Astrocyte of the spinal cord (primary cell): ENCODE measurements at places on chromosomes 2 and 18.
A peak's percentile ranks its signal among the peaks of the same experiment; 100 is the strongest.

- no peak for DNase-seq
These were observed 257.7 kb downstream of the EN1 start for GRCh38 chr2:118589721-118590120.

DNA sequence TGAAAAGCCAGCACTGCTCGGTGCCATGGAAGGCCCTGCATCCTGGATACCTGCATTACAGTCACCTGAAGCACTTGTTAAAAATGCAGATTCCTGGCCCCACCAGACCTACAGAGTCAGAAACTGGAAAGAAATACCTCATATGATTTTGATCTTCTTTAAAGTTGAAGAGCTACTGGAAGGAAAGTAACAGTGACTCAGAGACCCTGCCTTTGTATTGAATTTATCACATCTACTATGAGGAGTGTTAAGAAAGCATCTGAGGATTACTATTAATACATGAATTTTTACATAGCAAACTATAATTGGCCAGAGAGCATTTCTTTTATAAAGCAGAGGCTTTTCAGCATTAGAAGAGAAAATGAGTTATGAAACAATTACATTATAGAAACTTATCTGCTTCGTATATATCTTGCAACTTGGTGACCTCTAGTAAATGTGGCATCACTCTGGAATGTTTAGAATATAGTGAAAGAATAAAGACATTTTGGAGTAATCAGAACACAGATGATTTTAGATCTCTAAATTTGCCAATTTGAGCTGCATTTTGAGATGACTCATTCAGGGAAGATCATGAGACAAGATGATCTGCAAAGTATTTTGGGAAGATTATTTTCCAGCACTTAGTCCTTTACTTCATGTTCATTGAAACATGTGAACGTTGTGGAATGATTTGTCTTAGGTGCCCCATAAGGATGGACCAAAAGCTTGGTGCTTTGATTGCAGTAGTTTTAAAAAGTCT, 12.2 kb downstream of the PTPRM start:
- DNase-seq: no peak

- DNase-seq: no peak
These were observed 2.5 kb downstream of the MPPE1 start for GRCh38 chr18:11905613-11906012.

DNA sequence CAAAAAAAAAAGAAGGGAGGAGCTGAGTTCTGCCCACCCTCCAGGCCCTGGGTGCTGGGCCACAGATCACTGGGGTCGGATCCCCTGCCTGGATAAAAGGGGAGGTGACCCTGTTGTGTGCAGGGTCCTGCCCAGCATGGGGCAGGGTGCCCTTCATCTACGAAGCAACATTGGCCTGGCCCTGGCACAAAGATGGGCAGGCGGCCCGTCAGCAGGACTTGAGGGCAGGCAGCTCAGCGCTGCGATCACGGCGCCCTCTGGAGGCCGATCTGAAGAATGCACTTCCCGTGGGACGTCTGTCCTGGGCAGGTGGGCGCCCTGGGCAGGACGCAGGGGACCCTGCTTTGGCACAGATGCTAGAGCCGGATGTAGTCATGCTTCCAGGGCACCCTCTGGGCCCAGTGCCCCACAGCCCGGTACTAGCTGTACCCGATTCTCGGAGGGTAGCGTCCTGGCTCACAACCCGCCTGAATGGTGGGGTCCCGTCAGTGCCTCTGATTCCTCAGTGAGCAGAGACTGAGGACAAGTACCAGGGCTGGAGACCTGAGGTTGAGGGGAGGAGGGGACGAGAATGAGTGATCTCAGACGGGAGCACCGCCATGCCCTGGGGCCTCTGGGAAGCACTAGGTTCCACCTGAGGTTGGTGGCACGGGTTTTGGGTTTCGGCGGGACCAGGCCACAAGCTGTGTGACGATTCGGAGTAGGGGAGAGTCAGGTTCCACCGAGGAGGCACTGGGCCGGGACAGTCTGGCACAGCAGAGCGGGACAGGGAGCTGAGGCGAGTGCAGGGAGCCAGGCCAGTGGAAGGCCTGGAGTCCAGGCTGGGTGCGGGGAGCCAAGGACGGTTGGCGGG, 18.0 kb downstream of the ARID5A start:
- DNase-seq: peak; percentile 50

DNA sequence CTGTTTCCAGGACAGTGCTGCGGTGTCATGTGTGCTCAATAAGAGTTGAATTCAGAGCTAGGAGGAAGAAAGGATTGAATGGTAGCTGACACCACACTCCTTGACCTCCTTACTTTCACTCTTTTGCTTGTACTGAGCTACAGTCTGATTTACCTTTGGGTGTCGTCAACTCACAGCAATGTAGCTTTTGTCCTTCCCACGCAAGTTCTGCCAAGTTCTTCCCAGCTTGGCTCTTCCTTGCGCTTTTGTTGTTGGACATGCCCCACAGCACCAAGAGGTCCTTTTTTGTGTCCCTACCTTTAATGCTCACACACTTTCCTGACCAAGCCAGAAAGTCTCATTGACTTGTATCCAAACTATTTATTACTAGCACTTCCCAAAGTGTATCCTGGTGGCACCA, 38.3 kb upstream of the ITGB6 start:
- no peak for DNase-seq
